ENCODE measurements at places on chromosomes 3 and 15. TPM values are rescaled to one million over a fixed set of nuclear protein-coding genes. Genes with fewer than 3 reads are reported as not detected.

PLSCR2 gene
- 0.47 TPM for total RNA-seq

SLC6A20 gene
- total RNA-seq = 0.06 TPM

PRR20G gene
- not detected for total RNA-seq

PAK2 gene
- total RNA-seq = 47.8 TPM

RTP3 gene
- not detected for total RNA-seq

HESX1 gene
- total RNA-seq = 0.76 TPM

SATB1 gene
- 49.2 TPM for total RNA-seq

FAM81A gene
- total RNA-seq = 7.8 TPM

FURIN gene
- 54.8 TPM for total RNA-seq

ATP8B4 gene
- 16.1 TPM for total RNA-seq

PXYLP1 gene
- 24.4 TPM for total RNA-seq

PODXL2 gene
- total RNA-seq = 37.0 TPM

OXTR gene
- total RNA-seq = 1.1 TPM

CCR2 gene
- 4.7 TPM for total RNA-seq

Measured in metanephros (tissue), 2 donors.